AG09319 (cell line): ENCODE measurements at places on chromosomes 7 and 10.

DNA sequence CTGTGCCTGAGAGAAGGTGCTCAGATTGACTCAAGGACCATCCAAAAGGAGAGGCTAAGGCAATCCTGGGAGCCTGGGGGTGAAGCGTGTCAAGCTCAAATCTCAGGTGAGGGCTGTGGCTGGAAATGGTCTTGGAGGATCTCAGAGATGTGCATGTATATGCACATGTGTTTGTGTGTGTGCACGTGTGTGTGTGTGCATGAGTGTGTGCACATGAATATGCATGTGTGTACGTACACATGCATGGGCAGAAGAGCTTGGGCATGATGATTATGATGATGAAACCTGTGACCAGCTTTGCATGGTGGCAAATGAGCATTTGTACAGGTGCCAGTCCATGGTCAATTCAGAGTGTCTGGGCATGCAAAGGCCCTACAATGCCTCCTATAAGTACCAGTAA is 326.6 kb downstream of the CXCL12 start:
- no peak for DNase-seq

GRCh38 chr10:63657761-63658160 is 136.6 kb downstream of the REEP3 start:
- DNase-seq, result no peak

DNA sequence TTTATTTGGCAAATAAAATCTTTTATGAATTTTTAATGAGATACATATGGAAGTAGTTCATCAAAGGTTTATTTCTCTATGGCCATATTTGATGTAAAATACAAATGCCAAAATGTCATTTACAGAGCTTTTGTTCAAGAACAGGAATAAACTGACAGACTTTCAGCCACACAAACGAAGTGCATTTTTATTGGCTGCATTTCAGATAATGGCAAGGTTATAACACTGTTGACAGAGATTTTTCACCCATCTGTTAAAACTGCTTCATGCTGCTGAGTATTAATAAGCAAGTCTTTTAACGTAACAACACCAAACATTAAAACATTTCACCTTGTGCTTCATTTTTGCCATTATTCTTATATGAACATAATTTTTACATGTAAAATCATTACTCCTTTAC is 254.4 kb downstream of the ANKRD7 start:
- DNase-seq, result no peak

- DNase-seq, result no peak
Observed at GRCh38 chr10:33336582-33337325, 2.3 kb upstream of the NRP1 start.

DNA sequence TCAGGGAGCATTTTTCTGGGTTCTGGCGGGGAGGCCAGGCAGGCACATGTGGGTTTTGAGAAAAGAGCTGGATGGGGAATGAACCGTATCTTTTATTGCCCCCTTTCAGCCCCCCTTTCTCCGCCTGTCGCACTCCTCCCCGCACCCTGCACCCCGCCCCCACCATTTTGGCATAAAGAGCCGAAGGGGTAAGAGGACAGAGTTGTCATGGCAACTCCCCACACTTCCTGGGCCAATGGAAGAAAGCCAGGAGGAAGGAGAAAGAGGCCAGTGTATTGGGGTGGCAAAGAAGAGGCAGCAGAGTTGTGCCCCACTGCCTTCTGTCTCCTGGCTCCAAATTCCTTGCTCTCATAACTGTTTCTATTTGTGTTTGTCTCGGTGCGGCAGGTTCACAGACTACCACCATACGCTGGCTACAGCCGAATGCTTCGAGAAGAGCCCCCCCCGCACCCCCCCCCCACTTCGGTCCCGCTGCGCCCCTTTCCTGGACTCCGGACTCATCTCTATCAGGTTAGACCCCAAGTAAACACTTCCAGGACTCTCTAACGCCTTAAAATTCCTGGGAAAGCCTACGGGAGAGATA is 3.4 kb downstream of the KCNIP2 start:
- no peak for DNase-seq

- DNase-seq, result no peak
Observed at GRCh38 chr10:33832124-33832787, 497.8 kb upstream of the NRP1 start.

DNA sequence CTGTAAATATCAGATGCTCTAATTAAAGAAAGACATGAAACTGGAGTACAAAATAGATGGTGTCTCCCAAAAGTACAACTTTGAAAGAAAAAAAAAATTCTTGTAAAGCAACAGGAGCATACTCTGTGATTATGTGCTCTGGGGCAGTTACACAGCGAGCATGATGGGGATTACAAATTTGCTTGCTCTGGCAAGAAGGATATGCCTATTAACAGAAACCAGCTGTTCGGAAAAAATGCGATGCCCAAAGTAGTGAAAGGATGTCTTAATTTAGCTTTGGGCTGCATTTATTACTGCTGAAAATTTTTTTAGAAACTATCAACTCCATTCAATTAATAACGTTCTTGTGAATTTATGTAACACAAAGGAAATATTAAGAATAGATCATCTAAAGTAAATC is 256.9 kb upstream of the TPK1 start:
- DNase-seq, result no peak

DNA sequence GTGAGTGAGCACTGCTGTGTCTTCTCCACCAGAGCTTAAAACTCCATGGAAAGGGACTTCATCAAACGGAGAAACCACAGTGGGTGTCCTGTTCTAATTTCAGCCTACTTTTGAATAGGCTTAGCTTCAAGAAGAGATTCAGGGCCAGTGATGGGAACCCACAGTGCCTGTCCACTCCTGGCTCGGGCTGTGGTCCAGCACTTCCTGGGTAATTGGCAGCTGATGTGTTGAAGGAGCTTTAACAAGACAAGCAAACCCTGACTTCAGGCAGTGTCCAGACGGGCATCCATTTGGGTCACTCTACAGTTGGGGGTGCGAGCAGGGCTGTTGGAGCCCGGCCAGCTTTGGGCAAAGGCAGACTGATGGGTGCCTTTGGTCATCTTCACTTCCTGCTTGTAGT is 14.5 kb downstream of the VWC2 start:
- DNase-seq, result no peak

DNA sequence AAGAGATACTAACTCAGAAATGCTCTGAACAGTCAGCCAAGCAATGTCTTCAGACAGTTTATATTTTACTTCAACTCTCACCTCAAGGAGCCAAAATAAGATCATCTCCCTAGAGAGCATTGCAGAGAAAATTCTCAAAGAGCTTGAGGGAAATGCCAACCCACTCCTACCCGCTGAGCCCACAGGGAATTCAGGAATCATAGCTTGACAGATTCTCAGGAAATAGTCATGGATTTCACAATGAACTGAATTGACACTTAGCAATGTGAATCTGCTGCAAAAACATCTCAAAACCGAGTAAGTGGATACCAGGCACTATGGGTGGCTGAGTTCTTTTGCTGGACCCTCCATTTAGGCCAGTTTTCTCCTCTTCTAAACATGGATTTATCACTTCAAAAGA is 9.8 kb upstream of the PLAC9 start:
- DNase-seq, result no peak

- no peak for DNase-seq
Observed at GRCh38 chr7:33497051-33497450, 367.7 kb downstream of the BBS9 start.

GRCh38 chr7:102216573-102217314 is 69.9 kb upstream of the SH2B2 start:
- DNase-seq, result no peak

DNA sequence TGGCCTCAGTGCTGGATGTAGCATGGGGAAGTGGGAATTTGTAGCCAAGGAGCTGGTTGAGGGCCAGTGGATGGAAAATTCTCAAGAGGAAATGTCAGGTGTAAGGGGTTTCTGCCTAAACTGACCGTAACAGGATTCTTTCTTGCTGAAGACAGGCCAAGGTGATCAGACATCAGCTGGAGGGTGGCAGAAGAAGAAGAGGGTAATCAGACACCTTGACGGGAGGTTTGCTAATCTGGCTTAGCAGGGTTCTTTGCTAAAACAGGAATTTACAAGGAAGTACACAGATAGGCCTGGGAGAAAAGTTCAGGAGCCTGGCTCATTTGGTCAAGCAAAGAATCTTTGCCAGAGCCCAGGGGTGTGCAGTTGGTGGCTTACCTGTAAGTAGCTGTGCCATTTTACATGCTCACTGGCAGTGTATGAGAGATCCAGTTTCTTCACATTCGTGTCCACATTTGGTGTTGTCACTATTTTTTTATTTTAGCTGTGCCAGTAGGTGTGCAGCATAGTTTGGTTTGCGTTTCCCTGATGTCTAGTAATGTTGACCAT is 73.7 kb downstream of the BMPR1A start:
- DNase-seq, result no peak

GRCh38 chr10:59078978-59079377 is 97.5 kb upstream of the PHYHIPL start:
- no peak for DNase-seq

DNA sequence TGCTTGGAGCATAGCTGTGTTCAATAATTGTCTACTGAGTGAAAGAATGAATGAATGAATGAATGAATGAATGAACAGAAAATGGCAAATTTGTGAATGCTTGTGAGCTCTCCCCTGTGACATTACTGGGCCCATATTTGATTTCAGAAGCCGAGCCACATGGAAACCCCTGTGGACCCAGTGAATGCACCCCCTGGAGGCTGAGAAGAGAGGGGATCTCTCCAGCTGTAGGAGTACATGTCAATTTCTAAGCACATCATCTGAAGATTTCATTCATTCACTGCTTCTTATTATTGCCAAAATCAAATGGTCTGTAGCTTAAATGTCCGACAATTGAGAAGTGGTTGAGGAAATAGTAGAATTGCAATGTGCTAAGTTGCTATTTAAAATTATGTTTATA is 58.3 kb upstream of the DOCK1 start:
- DNase-seq, result no peak

- no peak for DNase-seq
Observed at GRCh38 chr7:51035716-51036115, 253.0 kb upstream of the GRB10 start.

DNA sequence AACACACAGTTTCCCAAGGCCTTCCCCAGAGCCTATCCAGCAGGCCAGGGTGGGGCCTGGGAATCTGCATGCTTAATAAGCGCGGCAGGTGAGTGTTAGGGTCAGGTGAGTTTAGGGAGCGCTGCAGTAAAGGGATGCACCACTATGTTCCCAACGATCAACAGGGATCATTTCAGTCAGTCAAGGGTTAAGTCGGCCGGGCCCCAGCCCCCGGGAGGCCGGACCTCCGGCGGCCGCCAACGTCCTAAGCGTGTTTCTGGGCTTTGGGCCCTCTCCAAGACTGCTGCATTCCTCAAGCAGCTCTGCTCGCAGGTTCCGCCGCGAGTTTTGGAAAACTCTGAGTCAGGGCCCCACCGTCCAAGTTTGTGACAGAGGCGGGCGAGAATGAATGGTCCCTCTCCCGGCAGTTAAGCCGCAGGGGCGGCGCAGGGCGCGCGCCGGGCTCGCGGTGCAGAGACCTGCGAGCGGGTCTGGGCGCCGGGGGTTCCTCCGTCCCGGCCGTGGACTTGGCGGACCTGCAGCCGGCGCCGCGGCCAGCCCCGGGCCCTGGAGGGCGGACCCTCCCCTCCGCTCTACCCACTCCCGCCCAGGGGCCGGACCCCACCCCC is 81.6 kb downstream of the ARHGAP22 start:
- peak; percentile 69 for DNase-seq

- no peak for DNase-seq
Observed at GRCh38 chr10:3780021-3780770, 4.8 kb downstream of the KLF6 start.

- DNase-seq, result no peak
Observed at GRCh38 chr10:17225808-17226207, 2.2 kb upstream of the VIM start.

DNA sequence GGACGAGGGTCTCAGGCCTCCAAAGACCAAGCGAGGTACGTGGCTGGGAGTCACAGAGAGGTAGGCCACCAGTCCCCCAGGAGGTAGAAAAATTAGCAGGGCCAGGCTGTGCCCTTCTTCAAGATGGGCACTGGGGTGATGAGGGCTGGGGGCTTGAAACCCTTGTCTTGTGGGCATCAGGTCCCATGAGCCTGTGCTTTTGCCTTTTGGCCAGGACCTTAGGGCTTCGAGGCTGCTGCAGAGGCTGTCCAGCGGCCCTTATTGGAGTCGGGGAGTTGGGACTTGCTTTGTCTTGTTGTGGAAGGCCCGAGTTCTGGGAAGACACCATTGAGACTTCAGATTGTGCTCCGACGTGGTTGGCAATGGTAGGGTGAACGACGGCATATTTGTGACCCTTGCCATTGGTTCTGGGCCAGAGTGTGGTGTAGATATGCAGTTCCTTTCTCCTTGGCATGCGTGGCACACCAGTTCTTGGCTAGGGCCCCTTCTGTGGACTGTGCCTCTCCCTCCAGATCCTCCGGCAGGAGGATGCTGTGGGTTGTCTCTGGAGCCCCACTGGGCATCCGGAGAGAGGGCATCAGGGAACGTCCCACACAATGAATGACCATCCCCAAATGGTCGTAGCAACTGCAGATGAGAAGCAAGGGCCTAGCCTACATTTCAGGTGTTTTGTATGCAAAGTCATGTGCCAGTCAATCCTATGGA is 931 bp downstream of the SH2D4B start:
- no peak for DNase-seq

DNA sequence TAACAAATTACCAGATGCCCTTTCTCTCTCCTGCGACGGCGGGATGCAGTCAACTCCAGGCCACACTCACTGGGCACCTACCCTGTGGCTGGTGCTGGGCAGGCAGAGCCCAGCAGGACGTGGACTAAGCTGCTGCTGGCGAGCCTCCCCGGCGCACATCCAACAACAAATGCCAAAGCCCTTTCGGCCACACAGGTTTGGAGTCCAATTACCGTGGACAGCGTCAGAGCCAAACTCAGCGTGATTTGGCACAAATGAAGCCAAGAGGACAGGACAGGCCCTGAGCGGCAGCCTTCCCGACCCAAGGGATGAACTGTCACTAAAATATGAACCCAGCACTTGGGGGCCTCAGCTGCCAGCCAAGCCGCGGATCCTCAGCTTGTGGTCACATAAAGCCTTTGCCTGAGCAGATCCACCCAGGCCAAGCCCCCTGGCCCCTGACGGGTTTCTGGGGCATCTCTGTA is 28.4 kb downstream of the DAGLB start:
- no peak for DNase-seq

- DNase-seq, result no peak
Observed at GRCh38 chr7:155508376-155509358, 37.7 kb downstream of the CNPY1 start.

DNA sequence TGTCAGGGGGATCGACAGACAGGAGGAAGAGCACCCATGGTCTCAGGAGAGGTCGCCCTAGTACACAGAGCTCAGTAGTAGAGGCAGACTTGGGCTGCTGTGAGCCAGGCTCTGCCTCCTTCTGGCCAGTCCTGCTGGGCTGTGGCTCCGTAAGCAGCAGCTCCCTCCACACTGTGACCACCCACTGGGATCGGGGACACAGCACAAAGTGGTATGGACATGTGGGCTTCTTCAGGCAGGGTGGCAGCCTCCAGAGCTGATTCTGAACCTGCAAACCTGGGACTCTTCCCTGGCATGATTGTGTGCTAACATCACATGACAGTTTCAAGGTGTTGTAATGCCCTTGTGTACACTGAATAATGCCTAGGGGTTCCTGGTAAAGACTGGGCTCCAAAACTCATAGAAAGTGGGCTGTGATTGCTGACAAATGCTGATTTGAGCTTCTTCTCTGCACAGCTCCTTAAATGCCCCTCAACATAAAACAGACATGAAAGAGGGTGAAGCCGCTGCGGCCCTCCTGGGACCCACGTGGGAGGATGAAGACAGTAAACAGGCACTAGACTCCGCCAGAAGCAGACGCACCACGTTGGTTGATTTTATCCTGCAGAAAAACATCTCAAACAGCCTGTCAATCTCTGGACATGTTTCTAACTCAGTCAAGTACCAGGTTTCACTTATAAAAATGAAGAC is 76.7 kb downstream of the GPR26 start:
- DNase-seq, result no peak

- no peak for DNase-seq
Observed at GRCh38 chr10:2700626-2701305, 366.6 kb upstream of the PFKP start.

GRCh38 chr10:33532901-33533300 is 198.4 kb upstream of the NRP1 start:
- DNase-seq, result no peak
